Left lobe of liver (tissue), 2 donors: ENCODE measurements at places on chromosomes 16 and 17. TPM values are rescaled to one million over a fixed set of nuclear protein-coding genes. Genes with fewer than 3 reads are reported as not detected.

The CIBAR2 gene
- total RNA-seq: not detected

GRCh38 chr17:760371-760770 is 8.3 kb upstream of the GEMIN4 start:
- no peak for DNase-seq

The SRCIN1 gene
- 19.3 TPM for total RNA-seq

The OTOP2 gene
- total RNA-seq: not detected

The NPIPA7 gene
- 2.4 TPM for total RNA-seq

GRCh38 chr17:83110735-83111134 is 31.3 kb downstream of the METRNL start:
- no peak for DNase-seq

DNA sequence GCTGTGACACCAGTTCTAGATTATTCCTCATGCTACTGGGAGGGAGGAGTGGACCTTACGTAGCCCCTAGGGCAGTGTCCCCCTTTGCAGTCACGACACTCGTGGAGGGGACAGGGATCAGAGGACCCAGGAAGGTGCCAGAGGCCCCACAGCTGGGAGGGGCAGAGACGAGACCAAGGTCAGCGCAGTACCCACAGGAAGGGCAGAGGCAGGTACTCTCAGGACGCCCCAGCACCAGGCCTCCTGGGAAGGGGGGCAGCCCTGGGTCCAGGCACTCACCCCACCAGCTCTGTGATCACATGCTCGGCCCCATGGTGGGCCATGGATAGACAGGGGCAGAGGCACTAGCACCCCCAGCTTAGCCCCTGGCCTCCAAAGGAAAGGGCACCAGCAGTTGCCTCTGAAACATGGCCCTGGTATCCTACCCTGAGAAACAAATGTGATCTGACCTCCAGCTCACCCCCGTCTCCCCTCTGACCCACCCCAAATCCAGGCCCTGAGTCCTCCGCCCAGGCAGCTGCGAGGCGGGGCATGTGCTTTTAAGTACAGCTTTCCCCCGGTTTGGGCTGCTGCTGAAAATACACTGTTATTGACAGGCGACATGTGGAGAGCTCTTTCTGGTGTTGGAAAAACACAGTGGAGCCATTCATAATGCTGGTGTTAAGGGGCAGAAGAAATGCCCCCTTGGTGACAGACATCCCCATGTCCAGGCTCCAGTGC is 361.9 kb downstream of the C16orf95 start:
- no peak for DNase-seq

- no peak for DNase-seq
Observed at GRCh38 chr17:69651921-69652320, 237.4 kb downstream of the MAP2K6 start.

- no peak for DNase-seq
Observed at GRCh38 chr17:20028443-20028842, 19.3 kb downstream of the SPECC1 start.

The RDM1 gene
- total RNA-seq: not detected

- DNase-seq: no peak
Observed at GRCh38 chr16:66337463-66338188, 28.9 kb upstream of the CDH5 start.

- DNase-seq: no peak
Observed at GRCh38 chr16:10332241-10332640, 53.6 kb upstream of the ATF7IP2 start.

DNA sequence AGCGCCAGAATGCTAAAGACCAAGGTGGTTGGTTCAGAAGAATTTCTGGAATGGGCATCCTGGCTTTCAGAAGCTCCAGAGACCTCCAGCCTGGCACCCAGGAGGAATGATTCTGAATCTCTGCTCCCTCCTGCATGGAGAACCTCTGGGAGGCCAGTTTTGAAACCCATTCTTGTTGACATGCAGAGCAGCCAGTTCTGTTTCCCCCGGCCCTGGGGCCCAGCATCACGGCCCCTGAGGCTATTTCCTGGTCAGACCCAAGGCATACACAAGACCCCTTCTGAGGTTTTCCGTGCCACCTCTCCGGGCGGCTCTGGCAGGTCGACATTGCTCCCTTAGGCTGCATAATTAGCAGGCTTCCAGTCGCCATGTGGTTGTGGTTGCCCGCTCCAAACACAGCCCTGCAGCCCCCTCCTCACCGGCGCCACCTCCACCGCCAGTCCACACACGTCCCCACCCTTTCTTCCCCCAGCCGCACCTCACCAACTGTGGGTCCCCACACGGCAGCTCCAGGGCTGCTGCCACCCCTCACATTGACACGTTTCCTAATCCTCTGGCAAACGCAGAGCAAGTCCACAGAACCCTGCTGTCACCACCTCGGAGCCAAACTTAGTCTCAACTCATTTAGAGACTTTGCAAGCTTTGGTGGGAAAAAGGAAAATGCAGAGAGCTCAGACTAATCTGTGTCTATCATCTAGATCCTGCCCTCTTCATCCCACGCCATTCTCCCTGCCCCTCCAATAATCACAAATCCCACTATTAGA is 367.1 kb downstream of the SOX9 start:
- no peak for DNase-seq

DNA sequence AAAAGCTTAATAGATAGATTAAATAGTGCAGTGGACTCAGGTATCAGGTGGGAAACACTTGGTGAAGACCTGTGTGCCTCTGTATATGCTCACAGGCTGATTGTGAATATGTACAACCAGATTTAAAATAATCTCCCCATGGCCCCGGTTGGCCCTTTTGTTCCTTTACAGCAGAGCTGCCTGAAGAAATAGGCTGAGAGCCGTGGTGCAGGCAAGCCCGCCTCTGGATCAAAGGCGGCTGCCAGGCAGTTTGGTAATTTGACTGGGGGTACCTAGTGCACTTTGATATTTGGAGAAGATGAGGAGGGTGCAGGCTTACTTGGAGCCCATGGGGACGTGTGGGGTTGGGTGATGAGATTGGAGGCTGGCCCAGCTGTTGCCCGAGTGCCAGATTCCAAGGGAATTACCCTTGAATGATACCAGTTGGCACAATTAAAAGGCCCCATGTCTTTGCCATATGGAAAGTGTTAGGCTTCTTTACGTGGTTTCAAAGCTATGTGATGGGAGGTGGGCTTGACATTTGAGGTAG is 5.0 kb downstream of the NKD1 start:
- DNase-seq: no peak
